ENCODE measurements at places on chromosomes 3 and 15. TPM values are rescaled to one million over a fixed set of nuclear protein-coding genes. Genes with fewer than 3 reads are reported as not detected.
A peak's percentile ranks its signal among the peaks of the same experiment; 100 is the strongest.

GRCh38 chr3:21789730-21790129 lies 38.7 kb upstream of the ZNF385D start:
- DNase-seq: no peak
- no peaks in the 10 kb centered on the region for H3K27me3 ChIP-seq
- H3K36me3 ChIP-seq: no peaks in the 10 kb centered on the region
- peaks cover 8% of the 10 kb centered on the region for H3K4me1 ChIP-seq
- no peak overlapping the region for H3K4me3 ChIP-seq

DNA sequence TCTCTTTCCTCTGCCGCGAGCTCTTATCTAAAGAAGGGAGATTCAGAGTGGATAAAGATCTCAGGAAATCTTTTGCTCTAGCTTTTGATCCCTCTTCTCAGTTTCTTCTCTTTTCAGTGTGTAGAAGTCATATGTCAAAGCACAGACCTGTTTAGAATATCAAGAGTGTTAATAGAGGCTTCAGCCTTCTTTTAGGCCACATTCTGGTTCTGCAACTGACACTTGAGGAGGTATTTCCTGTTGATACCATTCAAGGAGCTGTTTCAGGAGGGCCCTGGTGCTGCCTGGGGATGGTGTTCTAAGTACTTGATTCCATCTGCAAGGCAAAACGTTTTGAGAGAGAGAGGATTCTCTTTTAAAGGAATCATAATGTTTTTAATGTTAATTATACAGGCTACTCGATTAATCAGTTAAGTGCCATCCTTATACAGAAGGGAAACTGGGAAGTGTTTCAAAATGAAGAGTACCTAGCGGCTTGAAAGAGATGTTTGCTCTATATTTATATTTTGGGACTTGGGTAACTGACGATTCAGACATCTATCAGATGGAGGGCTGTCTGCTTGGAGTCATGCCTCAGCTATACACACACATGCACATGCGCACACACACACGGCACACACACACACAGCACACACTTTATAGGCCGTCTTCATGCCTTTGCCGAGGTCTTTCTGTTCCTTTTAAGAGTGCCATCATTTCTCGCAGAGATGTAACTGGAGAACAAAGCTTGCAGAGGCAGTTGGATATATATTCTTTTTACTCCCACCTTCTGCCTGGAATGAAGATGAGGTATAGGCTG lies 313.9 kb downstream of the PTPRG start:
- H3K4me1 ChIP-seq: peaks cover 36% of the 10 kb centered on the region
- DNase-seq: no peak
- peak overlapping the region; percentile 32 for H3K27ac ChIP-seq
- H3K27me3 ChIP-seq: no peaks in the 10 kb centered on the region
- H3K36me3 ChIP-seq: no peaks in the 10 kb centered on the region

DNA sequence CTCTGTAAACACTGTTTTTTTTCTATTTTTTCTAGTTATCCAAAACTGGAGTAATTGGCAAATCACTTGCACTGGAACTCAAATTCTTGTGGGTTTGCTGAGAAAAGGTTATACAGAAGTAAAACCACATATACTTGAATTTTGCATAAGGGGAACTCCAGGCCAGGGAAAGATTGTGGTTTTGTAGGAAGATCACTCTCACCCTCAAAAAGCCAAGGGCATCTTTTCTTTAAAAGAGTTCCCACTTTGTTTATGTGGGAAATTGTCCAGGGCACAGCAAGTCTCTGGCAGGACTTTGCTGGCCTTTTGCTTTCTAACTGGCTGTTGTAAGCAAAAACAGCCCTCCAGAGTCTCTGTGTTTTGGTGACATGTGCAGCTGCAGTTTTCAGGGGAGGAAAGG lies 340.3 kb upstream of the RBMS3 start:
- no peaks in the 10 kb centered on the region for H3K36me3 ChIP-seq
- peaks cover 14% of the 10 kb centered on the region for H3K4me1 ChIP-seq
- no peak overlapping the region for H3K4me3 ChIP-seq
- H3K27me3 ChIP-seq: no peaks in the 10 kb centered on the region
- DNase-seq: no peak

GRCh38 chr3:160010578-160010977 lies 21.9 kb downstream of the IL12A start:
- no peak overlapping the region for H3K27ac ChIP-seq
- no peaks in the 10 kb centered on the region for H3K27me3 ChIP-seq
- no peak overlapping the region for H3K4me3 ChIP-seq
- DNase-seq: no peak

DNA sequence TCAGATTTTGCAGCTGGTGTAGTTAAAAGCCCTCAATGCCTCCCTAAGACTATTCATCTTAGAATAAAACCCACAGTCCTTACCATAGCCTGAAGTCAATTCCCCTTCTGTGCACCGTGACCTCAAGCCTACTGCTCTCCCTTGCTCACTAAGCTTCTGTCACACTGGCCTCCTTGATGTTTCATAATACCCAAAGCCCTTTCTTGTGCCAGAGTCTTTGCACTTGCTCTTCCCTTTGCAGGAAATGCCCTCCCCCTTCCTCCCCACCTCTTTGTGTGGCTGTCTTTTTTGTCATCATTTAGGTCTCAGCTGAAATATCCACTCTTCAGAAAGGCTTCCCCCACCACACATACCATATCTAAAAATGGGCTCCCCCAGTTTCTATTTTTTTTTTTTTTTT lies 4.2 kb upstream of the PLEKHO2 start:
- no peaks in the 10 kb centered on the region for H3K27me3 ChIP-seq
- no peak overlapping the region for H3K4me3 ChIP-seq
- H3K36me3 ChIP-seq: no peaks in the 10 kb centered on the region
- peak overlapping the region; percentile 24 for H3K27ac ChIP-seq

DNA sequence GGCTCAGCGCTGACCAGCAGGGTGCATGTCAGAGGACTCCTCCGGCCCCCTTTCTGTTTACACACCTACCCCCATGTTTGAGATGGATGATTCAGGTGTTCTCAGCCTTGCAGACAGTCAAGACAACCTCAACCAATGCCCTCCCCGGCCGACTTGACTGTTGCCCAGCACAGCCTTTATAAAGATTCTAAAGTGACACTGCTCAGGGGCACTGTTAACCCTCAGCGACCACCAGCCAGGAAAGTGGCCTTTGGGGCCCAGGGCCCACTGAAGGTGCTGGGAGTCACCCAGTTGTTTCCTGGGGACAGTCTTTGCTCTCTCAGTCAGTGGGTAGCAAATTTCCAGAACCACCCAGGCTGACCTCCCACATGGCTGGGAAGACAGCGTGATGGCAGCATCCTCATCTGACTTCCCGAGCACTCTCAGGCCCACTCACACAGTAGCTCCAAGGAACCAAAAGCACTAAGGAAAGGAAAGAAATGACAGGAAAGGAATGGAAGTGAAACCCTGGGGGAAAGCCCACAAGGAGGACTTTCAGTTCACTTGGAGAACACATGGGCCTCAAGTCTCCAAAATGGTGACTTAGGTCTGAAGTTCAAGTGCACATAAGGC lies 128.4 kb downstream of the ASB7 start:
- no peak overlapping the region for H3K27ac ChIP-seq
- H3K4me1 ChIP-seq: peaks cover 5% of the 10 kb centered on the region
- no peak for DNase-seq
- no peaks in the 10 kb centered on the region for H3K27me3 ChIP-seq
- no peaks in the 10 kb centered on the region for H3K36me3 ChIP-seq
- no peak overlapping the region for H3K4me3 ChIP-seq

- no peaks in the 10 kb centered on the region for H3K36me3 ChIP-seq
- DNase-seq: no peak
- H3K27ac ChIP-seq: no peak overlapping the region
- H3K27me3 ChIP-seq: no peaks in the 10 kb centered on the region
Observed at GRCh38 chr3:9226326-9226725, 23.1 kb downstream of the SRGAP3 start.

GRCh38 chr3:195230244-195230643 lies 40.7 kb downstream of the XXYLT1 start:
- DNase-seq: no peak
- H3K36me3 ChIP-seq: no peaks in the 10 kb centered on the region
- no peaks in the 10 kb centered on the region for H3K27me3 ChIP-seq
- no peaks in the 10 kb centered on the region for H3K4me1 ChIP-seq

DNA sequence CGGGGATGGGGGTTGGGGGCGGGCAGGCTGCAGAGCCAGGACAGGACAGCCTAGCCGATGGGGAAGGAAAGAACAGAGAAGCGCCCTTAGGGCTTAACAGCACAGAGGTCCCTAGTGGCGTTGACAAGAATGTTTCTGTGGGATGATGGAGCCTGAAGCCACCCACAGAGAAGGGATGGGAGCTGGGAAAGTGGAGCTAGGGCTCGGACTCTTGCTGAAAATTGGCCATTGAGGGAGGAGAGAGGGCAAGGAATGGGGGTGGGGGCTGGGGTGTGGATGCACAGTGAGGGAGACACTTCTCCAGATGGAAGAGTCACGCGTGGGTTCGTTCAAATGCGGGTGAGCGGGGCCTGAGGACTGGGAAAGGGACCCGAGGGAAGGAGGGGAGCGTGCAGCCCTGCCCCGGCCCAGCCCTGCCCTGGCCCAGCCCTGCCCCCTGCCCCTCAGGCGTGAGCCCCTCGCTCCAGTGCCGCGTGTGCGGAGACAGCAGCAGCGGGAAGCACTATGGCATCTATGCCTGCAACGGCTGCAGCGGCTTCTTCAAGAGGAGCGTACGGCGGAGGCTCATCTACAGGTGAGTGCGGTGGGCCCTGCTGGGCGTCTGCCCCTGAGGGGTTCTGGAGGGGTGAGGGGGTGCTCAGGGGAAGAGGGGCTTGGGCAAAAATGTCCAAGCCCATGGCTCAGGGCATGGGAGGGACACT lies 832 bp downstream of the NR2E3 start:
- no peak overlapping the region for H3K4me3 ChIP-seq
- H3K27ac ChIP-seq: no peak overlapping the region
- DNase-seq: no peak
- H3K4me1 ChIP-seq: no peaks in the 10 kb centered on the region
- no peaks in the 10 kb centered on the region for H3K36me3 ChIP-seq

DNA sequence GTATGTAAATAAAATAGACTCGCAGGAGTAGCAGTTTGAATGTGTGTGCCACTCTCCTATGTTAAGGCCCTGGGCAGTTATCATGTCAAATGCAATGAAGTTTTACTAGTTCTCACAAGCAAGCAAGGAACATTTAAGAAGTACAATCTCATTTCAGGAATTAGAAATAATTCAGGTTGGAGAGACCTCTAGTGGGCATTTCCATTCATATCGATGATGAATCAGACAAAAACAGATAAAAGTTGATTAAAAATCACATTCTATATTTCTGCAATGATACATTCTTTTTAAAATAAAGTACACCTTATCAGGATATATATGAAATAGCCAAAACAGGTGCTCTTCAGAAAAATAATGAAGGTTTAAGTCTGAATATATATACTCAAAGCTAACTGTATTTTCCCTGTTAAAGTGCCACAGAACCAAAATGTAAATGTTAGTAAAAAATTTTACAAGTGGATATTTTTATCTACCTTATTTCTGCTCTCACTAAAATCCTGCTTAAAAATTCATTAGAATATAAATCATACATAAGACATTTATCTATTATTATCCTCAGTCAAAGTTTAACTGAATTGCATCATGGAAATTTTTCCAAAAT lies 492.4 kb upstream of the FRG2C start:
- no peak overlapping the region for H3K27ac ChIP-seq
- no peaks in the 10 kb centered on the region for H3K27me3 ChIP-seq
- H3K4me1 ChIP-seq: no peaks in the 10 kb centered on the region
- H3K36me3 ChIP-seq: no peaks in the 10 kb centered on the region

DNA sequence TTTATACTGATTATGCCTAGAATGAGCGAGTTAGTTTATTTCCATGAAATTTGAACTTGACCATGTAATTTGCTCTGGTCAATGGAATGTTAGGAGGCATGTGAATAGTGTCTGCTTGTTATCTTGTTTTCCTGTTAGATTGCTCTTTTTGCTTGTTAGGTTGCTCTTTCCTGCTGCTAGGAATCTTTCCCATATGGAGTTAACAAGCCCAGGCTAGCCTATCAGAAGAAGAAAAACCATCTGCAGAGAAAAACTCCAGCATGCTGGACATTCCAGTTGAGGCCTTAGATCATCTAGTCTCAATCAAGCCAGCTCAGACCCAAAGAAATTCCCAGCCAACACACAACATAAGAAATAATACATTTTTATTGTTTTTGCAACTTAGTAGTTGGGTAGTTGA lies 470.2 kb upstream of the AGTR1 start:
- no peak overlapping the region for H3K4me3 ChIP-seq
- no peaks in the 10 kb centered on the region for H3K36me3 ChIP-seq
- H3K4me1 ChIP-seq: no peaks in the 10 kb centered on the region
- no peaks in the 10 kb centered on the region for H3K27me3 ChIP-seq

DNA sequence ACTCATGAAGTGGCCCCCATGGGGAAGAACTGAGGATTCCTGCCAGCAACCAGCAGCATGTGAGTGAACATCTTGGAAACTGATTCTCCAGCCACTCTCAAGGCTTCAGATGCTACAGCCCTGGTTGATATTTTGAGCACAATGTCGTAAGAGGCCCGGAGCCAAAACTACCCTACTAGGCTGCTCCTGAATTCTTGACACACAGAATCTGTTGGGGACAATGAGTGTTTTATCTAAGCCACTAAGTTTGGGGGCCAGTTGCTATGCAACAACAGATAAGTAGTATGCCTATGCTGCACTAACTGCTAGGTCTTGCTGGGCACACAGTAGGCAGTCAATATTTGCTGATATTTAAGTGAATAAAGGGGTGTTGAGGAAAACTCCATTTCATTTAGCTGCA lies 89.9 kb upstream of the CHL1 start:
- H3K4me1 ChIP-seq: no peaks in the 10 kb centered on the region
- no peaks in the 10 kb centered on the region for H3K27me3 ChIP-seq
- no peak for DNase-seq

- no peak overlapping the region for H3K27ac ChIP-seq
- no peaks in the 10 kb centered on the region for H3K36me3 ChIP-seq
- peaks cover 60% of the 10 kb centered on the region for H3K4me1 ChIP-seq
- no peak for DNase-seq
- H3K4me3 ChIP-seq: no peak overlapping the region
- H3K27me3 ChIP-seq: no peaks in the 10 kb centered on the region
Observed at GRCh38 chr3:45545476-45545875, 49.1 kb upstream of the LIMD1 start.

GRCh38 chr3:1056744-1057143 lies 36.1 kb upstream of the CNTN6 start:
- no peaks in the 10 kb centered on the region for H3K36me3 ChIP-seq
- no peak overlapping the region for H3K27ac ChIP-seq
- H3K4me3 ChIP-seq: no peak overlapping the region
- H3K27me3 ChIP-seq: no peaks in the 10 kb centered on the region
- no peak for DNase-seq

The BSN gene
- total RNA-seq: 0.43 TPM

The PFN2 gene
- 28.6 TPM for total RNA-seq

The SLC22A14 gene
- 0.20 TPM for total RNA-seq

The SCN11A gene
- total RNA-seq: 0.14 TPM
